ENCODE measurements at places on chromosomes 11 and 22.

DNA sequence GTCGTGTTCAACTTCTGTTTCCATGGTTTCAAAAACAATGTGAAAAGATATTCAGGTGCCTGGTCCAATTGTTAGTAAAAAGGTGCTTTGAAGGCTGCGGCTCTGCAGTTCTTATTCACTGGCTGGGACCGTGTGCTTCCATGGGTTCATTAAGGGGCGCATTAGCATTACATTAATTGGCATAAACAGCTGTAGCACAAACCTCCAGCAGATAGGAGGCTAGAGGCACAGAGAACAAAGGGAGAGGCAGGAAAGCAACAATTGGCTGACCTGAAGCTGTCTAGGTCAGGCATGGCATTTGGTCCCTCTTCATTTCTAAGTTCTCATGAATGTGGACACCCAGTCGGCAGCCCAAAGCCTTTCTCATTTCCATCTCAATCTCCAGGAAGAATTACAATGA lies 16.6 kb downstream of the PAK1 start:
- no peak for DNase-seq

DNA sequence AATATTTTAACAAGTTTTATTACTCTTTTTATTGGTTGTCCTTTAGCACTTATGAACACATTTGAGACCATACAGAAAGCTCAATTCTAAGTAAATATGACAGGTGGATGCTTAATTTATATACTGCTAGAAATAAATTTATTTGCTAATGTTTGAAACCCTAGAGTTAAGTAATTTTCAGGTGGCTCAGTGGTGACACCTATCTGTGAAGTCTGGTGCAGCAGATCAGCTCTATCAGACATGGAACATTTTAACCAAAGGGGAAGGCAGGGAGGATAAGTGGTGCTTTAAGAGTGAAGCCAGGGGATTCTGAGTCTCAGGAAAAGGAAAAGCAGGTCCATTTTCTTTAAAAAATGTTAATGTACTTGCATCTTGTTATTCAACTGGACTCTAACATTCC lies 175.8 kb downstream of the DSCAML1 start:
- no peak for DNase-seq

DNA sequence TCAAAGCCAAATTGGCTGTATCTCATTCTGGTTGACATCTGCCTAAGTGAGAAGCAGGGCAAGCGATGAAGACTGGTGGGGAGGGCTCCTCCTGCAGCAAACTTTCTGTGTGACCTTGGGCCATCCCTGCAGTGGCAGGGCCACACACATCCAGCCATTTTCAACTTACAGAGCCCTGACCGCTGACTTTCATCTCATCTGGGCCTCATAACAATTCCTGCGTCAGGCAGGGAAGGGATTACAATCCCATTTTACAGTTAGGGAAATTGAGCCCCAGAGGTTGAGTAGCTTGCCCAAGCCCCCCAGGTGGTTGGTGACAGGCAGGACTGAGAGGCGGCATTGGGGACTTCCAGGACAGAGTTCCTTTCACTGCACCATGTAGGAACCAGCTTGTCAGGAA lies 21.9 kb downstream of the TPBGL start:
- DNase-seq: no peak

DNA sequence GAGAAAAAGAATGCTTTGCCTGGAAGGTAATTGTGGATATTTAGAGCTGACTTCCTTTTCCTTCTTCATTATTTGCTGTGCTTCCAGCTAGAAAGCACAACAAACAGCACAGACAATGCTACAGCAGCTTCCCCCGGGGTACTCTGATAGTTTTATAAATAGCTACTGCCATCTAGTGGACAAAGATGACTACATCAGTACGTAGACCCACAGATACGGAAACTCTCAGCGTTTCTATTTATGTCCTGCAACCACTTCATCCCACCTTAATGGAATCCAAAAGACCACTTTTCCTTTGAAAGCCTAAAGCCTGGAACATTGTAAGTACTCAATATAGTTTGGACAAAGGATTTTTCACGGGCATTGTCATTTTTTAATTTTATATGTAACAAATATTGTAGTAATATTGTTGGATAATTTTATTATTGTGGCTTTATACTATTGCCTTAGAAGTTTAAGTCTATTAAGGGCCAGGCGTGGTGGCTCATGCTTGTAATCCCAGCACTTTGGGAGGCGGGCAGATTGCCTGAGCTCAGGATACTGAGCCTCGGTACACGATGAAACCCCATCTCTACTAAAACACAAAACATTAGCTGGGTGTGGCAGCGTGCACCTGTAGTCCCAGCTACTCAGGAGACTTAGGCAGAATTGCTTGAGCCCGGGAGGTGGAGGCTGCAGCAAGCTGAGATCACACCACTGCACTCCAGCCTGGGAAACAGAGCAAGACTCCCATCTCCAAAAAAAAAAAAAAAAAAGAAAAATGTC lies 7.5 kb downstream of the HSPA8 start:
- DNase-seq: peak; percentile 73

GRCh38 chr11:72629266-72629665 lies 45.0 kb downstream of the PDE2A start:
- no peak for DNase-seq

GRCh38 chr22:46797355-46797754 lies 34.9 kb downstream of the TBC1D22A start:
- DNase-seq: peak; percentile 21

DNA sequence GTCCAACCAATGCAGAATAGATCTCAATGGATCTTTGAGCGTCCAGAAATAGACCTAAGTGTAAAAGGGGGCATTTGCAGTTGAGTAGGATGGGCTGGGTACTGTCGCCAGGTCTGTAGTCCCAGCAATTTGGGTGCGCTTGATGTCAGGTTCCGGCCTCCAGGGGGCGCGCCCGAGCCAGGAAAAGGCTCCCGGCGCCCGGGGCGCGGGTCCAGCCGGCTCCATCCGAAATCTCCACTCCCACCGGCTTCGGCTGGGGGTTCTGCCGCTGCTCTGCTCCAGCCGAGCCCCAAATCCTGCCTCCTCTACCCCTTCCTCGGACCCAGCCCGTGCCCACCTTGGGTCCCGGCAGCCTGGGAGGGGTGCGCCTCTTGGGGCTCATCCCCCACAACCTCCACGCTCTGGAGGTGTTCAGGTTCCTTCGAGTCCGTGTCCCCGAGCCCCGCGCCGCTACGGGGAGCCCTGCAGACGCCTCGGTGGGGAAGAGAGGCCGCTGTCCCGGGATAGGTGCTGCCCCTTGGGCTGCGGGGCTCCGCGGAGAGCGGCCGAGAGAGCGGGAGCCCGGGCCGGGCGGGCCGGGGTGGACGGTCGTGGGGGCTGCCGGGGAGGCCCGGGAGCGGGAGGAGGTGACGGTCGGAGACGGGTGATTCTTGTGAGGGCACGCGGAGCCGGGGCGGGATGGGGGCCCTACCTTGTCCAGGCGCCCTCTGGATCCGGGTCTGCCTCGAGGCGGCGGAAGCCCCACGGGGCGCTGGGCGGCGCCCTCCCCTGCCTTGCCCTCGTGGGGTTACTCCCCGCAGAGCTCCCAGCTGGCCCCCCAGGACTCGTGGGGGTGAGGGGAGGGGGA lies 13.0 kb upstream of the CYB5R3 start:
- DNase-seq: no peak

GRCh38 chr22:48440176-48440575 lies 1387.5 kb downstream of the BRD1 start:
- DNase-seq: no peak

DNA sequence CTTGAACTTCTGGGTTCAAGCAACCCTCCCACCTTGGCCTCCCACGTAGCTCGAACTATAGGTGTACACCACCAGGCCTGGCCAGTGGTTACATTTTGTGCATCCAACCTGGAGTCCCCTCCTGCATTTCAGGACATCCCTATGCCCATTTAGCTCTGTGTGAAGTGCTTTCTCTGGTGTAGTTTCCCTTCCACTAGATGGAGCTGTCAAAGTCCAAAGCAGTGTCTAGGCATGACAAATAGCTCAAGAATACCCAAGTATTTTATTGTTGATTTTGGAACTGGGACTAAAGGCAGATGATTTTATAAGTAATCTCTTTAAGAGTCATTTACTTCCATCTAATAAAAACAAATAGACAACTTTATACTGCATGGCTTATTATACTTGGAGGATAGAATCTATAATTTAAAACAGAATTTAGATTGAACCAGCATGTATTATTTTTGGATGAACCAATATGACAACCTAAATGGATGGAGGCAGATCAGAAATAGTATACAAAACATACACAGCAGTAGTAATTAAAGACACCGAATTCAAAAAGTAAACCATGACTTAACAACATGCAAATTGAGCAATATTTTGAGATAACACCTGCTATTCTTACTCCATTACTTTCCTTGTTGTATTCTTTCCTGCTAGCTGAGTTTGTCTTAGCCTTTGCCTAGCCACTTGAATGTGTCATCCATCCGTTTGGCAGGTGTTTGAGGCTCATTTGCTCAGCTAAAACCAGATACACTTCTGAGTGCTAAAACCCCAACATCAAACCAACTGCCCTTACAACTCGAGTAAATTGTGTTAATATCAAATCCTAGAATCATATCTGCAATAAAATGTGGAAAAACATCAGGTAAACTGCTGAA lies 37.7 kb downstream of the EIF4ENIF1 start:
- peak; percentile 64 for DNase-seq

- DNase-seq: peak; percentile 74
These were observed 1153.0 kb upstream of the TENM4 start for GRCh38 chr11:80593648-80594374.

DNA sequence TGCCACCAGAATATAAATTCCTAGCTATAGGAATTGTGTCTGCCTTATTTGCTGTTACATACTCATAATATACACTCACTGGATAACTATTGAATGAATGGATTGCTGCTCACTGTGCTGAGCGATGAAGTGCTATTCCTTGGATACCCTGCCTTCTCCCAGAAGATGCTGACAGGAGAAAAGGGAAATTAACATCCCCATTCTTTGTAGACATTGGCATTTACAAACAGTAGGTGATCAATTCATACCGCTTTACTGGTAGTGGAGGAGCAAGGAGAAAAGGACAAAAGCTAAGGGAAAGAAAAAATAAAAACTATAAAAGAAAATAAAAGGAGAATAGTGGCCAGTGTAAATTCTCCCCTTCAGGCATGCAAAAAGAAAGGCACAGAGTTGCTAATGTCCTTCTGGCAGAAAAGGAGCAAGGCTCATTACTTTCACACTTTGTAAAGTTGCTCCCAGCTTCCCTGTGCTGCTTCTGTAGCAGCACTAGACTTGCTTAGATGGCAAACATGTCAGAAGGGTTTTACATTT lies 183.0 kb downstream of the LUZP2 start:
- DNase-seq: no peak

GRCh38 chr11:9250139-9250582 lies 15.0 kb downstream of the DENND5A start:
- DNase-seq: peak; percentile 75

DNA sequence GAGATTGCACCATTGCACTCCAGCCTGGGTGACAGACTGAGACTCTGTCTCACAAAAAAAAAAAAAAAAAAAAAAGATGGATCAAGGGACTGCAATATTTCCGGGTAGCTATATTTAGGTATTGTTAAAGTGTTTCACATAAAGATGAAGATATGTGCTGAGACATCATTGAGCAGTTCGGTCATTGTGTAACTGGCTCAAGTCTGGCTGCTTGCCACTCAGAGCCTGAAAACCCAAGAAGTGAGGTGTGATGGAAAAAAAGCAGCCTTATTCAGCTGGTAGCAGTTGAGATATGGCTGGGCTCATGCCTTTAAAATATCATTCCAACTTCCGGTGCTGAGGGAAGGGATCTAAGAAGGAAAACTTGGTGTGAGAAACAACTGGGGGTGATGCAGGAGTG lies 46.9 kb downstream of the LUZP2 start:
- no peak for DNase-seq

GRCh38 chr11:71194710-71195109 lies 57.7 kb downstream of the SHANK2 start:
- DNase-seq: peak; percentile 33

GRCh38 chr22:48284671-48285070 lies 1522.2 kb downstream of the TBC1D22A start:
- DNase-seq: no peak

- DNase-seq: no peak
These were observed 406.3 kb downstream of the ETS1 start for GRCh38 chr11:128181088-128181480.

- DNase-seq: no peak
These were observed 257.1 kb upstream of the CADM1 start for GRCh38 chr11:115761348-115761747.

- no peak for DNase-seq
These were observed 102.4 kb downstream of the PRMT3 start for GRCh38 chr11:20489948-20490347.

DNA sequence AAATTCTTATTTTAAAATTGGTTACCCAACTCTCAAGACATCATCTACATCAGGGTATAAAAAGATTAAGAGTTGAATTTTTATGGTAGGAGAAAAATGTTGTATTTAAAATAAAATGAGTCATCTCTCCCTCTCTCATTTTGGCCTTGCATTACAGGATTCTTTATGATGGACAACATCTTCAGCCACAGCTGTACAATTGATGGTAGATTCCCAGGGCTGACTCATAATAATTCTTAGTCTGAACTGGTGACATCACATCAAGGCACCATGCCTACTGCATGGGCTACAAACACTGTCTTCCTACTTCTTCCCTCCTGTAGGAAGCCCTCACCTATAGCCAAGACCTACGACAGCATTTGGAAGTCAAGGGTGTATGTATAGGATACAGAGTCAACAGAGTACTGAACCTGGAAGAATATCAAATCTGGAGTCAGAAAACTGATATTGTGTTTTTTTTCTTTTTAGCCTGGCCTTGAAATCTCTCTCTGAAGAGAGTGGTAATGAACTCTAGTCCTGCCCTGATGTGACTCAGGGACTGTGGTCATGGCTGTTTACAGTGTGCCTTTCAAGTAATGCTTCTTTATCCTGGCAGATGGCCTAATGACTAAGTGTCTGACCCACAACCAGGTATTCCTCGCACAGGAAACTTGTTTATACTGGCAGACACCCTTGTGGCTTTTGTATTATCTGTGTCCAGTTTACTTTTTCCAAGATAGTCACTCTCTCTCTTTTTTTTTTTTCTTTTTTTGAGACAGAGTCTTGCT lies 32.5 kb downstream of the MRGPRX2 start:
- DNase-seq: peak; percentile 93

- peak; percentile 22 for DNase-seq
These were observed 361.3 kb downstream of the GRM5 start for GRCh38 chr11:88704485-88704884.

GRCh38 chr11:69151836-69152235 lies 3.9 kb upstream of the SMIM38 start:
- DNase-seq: no peak

- DNase-seq: no peak
These were observed 14.8 kb downstream of the CD6 start for GRCh38 chr11:60985991-60986915.

- DNase-seq: no peak
These were observed 1328.7 kb downstream of the TBC1D22A start for GRCh38 chr22:48091060-48091650.

GRCh38 chr11:89235083-89235482 lies 57.4 kb downstream of the TYR start:
- no peak for DNase-seq

DNA sequence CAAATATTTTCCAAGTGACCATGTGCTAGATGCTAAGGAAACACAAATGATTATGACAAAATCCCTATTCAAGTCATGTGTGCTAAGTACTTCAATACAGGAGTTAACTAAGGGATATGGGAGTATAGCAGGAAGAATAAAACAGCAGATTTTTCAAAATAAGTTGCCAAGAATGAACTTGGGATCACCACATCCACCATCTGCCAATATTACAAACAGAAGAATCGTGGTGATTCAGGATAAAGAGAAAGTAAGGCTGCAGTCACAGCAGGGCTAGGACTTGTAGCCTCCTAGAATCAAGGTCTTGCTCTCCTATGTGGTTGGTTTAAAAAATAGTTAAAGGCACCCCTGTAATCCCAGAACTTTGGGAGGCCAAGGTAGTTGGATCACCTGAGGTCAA lies 34.3 kb downstream of the MRTFA start:
- DNase-seq: no peak
